ENCODE measurements at places on chromosomes 4 and X.

DNA sequence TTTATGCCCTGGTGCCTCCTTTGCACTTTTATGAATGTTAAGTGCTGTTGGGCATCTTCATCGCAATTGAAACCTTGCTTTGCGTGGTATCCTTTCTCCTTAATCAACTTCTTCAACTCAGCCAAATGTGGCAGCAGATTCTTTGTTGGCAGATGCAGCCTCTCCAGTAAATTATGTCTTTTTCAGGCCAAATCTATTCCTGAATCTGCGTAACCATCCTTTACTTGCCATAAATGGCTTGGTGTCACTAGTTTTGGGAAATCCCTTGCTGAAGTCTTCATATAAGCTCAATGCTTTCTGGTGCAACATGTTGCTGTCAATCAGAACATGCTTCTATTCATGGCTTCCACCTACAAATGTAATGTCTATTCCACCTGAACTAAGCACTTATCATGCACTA, 457.5 kb downstream of the FGF13 start:
- DNase-seq: no peak

- no peak for DNase-seq
These were observed 105.0 kb downstream of the TBL1X start for GRCh38 chrX:9569876-9570301.

DNA sequence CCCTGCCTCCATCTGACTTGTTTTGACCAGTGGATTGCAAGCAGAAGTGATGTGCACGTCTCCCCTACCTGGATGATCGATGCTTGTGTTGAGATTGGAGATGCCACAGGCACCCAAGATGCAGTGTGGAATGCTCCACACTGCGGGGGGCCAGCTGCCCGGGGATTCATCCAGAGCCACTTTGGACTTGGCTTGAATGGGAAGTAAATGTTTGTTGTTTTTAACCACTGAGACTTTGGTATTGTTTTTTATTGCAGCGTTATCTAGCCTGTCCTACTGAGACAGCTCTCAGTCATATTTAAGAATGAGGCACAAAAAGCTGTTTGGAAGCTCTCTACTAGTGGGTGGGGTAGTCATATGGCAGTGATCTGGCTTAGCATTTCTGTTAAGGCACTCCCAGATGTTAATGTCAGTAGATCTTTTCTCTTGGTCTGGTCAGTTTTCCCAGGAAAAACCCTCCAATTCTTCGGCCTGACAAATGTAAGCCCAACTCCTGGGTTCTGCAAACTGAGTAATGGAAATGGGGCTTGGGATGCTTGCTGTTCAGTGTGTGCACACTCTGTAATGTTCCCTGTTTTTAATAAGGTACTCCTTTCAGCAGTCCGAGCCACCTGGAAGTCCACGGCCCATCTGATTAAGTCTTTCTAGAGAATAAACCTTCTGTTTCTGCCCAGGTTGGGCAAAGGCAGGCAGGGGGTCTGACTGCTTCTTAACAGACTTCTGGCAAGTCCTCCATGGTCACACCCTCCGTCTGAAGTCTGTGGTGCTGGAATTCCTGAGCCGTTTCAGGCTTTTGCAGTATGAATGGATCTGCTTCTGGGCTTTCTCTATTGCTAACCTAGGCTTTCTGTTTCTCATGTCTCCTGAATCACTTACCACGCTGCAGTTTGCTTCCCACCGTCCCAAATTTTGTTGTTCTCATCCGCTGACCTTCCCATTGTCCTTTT, 74.8 kb downstream of the WWC2 start:
- no peak for DNase-seq

GRCh38 chrX:48958635-48959094, 1.3 kb upstream of the OTUD5 start:
- no peak for DNase-seq

- DNase-seq: no peak
These were observed 89.1 kb upstream of the KLHL13 start for GRCh38 chrX:118205421-118206395.

- DNase-seq: no peak
These were observed 25.5 kb upstream of the EXOC1L start for GRCh38 chr4:55794053-55794452.

DNA sequence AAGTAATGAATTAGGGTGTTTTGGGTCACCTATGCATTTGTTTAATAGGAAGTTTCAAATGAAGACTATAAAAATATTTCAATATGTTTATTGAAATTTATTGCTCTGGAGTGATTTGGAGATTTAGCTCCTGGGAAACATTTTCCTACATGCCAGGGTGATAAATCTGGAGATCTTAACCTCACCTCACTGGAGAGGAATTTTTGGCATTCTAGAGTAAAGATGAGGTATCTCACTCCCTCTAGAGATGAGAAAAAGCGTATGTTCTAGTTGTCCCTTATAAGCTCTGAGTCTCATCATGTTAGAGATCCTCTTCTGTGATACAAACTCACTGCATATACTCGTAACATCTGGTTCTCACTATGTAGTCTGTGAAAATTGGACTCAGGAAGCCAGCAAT, 219.0 kb downstream of the KLHL4 start:
- no peak for DNase-seq

- no peak for DNase-seq
These were observed 150.3 kb upstream of the FAM9B start for GRCh38 chrX:9184211-9184610.

GRCh38 chr4:165668694-165669093, 204.3 kb upstream of the TLL1 start:
- no peak for DNase-seq

DNA sequence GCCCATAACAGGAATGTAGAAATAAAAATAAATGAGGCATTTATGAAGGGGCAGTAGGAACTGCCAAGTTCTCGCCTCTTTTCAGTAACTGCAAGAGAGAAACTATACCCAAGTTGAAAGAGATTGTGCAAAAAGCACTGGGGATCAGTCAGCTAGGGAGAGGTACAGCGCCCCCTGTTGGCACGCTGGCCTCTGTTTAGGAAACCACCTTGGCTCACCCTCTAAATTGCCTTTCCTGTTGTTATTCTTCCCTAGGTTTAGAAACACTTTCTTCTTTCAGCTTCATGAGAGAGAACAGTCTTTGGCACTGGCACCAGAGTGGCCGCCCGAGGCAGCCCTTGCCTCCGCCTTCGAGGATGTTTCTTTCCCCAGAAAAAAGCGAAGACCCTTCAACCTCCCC, 348.5 kb downstream of the MID1IP1 start:
- DNase-seq: peak; percentile 27

GRCh38 chr4:119580293-119580692, 48.3 kb downstream of the PDE5A start:
- DNase-seq: no peak

DNA sequence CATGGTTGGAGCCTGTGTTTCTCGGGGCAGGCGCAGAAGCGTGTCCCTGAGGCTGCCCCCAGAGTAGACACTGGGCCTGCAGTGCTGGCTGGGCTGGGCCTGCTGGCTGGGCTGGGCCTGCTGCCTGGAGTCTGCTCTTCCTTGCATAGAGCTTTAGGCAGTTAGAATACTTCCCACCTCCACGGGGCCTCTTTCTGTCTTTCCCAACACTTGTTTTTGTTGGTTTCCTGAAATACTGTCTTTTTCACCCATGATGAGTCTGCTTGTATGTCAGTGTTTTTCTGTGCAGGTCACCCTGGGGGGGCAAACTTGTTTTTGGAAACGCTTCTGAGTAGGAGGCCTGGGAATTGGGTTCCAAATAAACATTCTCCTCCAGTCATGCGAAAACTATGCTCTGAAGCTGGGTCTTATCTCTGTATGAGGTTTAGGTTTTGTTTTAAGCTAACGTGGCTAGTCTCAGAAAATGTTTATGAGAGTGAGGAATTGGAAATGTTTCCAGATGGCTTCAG, 32.2 kb downstream of the TRMT44 start:
- no peak for DNase-seq

DNA sequence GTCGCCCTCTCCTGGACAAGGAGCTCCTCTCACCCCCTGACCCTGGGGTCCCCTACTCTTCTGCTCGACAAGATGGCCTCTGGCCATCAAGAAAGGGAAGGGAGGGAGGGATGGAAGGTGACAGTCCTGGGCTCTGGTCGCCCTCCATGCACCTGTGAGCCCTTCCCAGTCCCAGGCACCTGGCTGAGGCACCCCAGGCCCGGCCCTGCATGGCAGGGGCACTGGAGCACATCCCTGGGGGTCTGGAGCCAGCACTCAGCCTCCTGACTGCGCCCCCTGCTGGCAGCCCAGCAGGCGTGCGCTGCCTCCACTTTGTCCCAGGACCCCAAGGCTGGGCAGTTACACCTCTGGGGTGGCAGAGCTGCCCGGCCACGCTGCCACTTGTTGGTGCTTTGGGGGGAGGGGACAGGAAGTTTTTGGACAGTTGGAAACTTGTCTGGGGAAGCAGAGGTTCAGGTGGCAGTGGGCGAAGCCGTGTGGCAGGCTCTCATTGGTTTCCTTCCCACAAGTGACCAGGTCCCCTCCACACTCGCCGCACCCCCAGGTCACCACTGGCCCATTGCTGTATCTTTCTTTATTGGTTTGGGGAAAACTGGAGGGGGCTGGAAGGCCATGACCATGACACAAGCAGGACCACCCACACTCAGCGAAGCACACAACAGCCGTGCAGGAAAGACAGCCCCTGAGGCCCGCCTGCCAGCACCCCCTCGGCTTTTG, 4.3 kb downstream of the PNCK start:
- DNase-seq: no peak

DNA sequence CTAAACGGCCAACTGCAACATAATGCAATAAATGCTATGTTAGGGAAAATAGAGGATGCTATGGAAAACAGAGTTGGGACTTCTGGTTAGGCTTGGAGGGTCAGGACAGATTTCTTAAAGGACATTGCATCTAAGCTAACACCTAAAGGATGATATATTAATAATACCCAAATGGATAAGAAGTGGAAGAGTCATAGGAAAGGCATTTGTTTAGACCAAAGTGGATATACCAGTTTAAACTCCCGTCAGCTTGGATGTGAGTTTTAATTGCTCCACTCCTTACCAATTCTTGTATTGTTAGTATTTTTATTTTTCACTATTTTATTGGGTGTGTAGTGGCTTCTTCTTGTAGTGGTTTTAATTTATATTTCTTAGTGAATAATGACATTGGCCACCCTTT, 93.9 kb downstream of the PTPN13 start:
- no peak for DNase-seq

- no peak for DNase-seq
These were observed 7.6 kb downstream of the SLC2A9 start for GRCh38 chr4:10013722-10014121.

DNA sequence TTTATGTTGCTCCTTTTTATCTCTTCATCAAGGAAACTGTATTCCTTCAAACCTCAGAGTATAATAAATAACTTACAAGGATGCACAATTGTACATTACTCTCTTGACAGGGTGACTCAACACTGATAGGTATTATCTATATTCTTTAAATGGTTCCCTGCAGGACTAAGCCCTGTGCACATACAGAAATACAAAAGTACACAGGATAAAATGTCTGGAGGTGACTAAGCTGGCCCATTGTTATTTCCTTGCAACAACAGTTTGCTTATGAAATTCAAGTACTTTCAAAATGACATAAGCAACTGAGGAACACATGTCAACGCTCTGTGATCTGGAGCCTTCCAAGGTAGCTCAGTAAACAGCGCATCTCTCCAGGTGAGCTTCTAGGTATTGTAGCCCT, 83.8 kb upstream of the RPL34 start:
- DNase-seq: no peak

- DNase-seq: no peak
These were observed 228.2 kb upstream of the DIPK2B start for GRCh38 chrX:45428831-45429230.

DNA sequence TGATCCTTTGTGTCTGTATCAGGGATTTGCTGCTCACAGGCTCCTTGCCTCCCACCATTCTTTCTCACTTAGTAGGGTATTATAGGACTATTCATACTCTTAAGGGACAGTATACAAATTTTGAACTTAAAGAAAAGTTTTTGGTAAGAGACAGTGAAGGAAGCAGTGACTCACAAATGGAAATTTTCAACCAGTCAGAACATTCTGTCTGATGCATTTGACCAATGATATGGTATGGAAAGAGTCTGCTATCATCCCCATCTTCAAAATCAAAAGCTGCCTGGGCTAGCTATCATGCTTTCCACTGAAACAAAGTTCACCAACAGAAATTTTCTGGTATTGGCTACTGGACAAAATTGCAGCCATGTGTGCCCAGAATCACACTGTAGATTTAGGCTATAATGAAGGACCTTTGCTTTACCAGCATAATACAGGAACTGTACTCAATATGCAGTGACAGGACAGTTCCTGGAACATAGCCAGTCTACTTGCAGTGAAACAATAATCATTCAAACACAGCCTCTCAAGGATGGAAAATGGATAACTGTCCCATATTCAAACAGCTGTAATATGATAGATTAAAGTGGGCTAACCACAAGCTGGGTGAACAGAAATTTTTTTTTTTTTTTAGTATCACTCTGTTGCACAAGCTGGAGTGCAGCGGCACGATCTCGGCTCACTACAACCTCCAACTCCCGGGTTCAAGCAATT, 109.0 kb upstream of the ACSL4 start:
- DNase-seq: no peak

GRCh38 chr4:143721317-143721716, 20.8 kb upstream of the FREM3 start:
- DNase-seq: no peak

DNA sequence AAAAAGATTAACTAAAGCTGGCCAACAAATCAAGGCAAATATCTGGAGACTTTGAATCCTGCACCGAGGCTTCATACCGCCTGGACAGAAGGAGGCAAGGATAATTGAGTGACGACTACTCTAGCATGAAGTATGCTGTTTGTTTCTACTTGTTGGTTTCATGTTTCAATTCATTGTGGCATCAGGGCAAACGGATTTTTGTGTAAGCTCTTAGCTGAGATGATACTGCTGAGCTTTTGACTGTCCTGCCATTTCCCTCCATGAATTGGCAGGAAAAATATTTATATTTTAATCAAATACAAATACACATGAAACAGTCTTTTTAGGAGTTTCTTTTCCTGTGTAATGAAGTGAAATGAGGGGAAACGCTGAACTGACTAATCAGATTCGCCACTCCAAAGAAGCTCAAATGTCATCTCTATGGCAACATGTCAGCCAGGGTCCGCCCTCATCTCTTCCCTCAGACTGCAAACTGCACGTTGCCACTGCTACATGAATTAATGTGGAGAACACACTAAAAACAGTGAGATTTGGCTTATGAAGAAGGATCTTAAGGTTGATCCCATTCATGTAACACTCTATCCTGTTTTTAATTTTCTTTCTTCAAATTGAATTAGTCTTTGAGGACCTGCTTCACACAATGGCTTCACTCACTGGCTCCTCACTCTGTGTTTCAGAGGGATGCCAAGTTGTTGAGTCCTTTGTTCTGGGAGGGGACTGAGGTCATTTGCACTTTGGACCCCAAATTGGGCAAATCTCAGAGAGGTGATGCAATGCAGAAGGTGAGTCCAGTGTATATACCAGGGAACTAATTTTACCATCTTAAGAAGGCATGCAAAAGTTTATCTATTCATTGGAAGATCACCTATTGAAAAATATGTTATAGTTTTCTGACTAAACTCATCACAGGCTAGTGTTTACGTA, 149.6 kb upstream of the MID1 start:
- no peak for DNase-seq

DNA sequence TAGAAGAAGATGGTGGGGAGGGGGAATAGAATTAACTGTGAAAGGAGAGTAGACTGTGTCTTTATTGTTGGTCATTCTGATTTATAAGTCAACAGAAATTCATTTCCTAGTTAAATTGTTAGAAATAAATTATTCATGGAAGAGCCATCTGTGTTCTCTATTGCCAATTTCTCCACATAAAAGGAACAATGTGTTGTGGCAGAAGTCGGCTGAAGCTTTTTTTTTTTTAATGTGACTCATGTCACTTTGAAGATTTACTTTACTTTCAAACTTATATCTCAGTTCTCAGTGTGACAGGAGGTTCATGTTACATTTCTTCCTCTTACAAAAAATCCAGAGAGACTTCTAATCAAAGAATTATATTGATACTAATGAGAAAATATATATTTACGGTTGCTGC, 60.5 kb downstream of the CPE start:
- DNase-seq: no peak
